Erythroblast (primary cell): ENCODE measurements at places on chromosomes 5 and 9.

- peak; percentile 75 for DNase-seq
Measured at GRCh38 chr9:96875461-96876142, 21.3 kb upstream of the ZNF782 start.

DNA sequence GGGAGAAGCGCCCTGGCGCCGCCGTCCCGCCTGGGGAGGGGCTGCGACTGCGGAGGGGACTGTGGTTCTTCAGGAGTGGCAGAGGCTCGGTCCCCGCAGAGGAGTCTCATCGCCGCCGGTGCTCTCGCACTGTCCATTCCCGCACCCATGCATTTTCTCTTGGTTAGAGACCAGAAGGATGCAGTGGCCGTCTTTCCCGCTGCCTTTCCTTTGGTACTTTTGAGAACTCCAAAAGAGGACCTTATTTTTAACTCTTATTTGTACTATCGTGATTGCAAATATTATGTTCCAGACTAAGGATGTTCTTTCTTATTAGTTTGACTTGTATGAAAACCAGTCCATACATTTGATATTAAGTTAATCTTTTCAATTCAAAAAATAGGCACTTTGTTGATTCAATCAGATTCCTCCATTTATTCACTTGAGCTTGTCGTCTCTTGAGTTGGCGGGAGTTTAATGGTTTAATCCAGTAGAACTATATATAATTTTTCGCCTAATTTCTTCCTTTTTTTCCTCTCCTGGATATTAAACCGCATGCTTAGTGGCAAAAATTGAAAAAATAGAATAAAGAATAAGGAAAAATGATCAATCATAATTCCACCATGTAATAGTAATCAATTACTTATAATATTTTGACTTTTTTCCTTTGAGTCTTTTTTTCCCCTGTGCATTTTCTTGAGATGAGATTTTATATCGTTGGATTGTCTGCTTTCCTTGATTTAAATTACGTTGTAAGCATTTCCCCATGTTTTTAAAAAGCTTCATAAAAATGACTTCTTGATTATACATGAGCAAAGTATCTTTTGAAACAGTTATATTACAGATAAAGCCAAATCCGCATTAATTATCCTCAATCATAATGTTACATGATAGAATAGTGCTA is 861 bp downstream of the ZFYVE16 start:
- DNase-seq, result peak; percentile 49

GRCh38 chr5:177163500-177163899 is 29.9 kb downstream of the NSD1 start:
- no peak for DNase-seq

- no peak for DNase-seq
Measured at GRCh38 chr9:95008151-95008771, 281.8 kb downstream of the AOPEP start.

GRCh38 chr5:102801371-102801770 is 46.3 kb downstream of the PAM start:
- no peak for DNase-seq
